ENCODE measurements at places on chromosomes 1 and 21. TPM values are rescaled to one million over a fixed set of nuclear protein-coding genes. Genes with fewer than 3 reads are reported as not detected.

GRCh38 chr1:178868706-178869105, 2.2 kb downstream of the ANGPTL1 start:
- DNase-seq = no peak

WNT3A gene
- not detected for total RNA-seq

DNA sequence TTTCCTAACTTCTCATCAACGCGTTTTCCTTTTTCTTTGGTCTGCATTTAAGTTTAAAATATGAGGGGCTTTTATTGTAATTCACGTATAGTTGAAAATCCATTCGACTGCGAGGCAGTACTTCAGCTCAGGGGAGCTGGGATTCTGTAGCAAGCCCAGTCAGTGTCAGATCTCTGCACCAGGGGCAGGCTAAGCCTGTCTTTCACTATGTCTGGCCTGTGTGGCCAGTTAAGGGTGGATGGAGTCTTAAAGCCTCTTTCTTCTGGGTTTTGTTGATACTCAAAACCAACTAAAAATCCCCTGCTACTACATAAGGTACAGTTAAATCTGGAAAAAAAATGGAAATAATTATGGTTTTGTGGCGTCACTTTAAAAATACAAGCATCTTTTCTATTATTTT, 124.7 kb downstream of the TYW3 start:
- no peak for DNase-seq

DNA sequence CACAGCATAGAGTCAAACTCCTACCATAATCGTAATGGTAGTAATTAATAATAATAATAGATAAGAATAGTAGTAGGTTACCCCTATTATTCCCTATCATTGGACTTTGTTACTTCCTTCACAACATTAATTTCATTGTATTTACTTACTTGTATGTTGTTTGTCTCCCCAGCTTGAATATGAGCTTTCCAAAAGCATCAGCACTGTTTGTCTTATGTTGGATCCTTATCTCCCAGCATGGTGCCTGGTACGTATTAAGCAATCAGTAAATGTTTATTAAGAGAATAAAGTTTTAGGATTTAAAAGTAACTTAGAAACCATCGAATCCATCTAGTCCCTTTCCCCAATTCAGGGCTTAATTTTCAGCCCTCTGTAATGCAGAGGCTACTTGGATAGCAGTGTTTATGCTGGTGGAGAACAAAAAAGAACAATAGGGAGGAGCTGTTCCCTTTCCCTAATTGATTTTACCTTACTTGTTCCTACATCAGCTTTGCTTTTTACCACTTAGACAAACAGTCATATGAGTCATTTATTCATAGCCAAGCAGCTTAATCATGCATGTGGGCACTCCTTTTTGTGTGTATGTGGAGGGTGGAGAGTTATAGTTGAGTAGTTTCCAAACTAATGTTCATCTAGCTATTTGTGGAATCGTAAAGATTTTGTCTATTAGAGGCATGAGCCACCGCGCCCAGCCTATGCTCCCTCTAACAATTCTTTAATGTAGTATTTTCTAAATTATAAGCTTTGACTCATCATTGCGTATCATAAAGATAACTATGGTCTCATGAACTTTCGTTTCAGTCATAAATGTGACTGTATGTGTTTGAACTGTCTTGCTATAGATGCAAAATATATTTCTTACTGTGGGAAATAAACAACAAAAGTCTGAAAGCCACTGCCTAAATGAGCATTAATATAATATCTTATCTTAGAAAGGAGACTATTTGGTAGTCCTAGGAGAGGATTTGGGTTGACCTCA, 20.9 kb upstream of the DR1 start:
- DNase-seq = peak; percentile 70

ATAD3C gene
- total RNA-seq = 0.38 TPM

TRIM17 gene
- 6.1 TPM for total RNA-seq

DNA sequence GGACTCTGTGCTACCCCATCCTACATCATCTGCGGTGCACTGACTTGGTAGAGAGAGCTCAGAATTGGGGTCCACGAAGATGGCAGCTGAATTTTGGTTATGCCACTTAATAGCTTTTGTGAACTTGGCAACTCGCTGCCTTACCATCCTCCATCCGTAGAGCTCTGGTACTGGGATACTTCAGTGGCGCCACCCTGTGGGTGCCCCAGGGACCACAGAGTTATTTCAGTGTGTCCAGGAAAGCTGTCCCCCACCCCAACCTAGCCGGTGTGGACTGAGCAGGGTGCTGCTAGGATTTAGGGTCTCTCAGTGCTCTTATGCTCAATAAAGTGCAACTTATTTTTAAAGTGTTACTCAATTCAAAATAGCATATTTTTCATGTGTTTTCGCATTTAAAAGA, 9.0 kb upstream of the USF1 start:
- no peak for DNase-seq

DNA sequence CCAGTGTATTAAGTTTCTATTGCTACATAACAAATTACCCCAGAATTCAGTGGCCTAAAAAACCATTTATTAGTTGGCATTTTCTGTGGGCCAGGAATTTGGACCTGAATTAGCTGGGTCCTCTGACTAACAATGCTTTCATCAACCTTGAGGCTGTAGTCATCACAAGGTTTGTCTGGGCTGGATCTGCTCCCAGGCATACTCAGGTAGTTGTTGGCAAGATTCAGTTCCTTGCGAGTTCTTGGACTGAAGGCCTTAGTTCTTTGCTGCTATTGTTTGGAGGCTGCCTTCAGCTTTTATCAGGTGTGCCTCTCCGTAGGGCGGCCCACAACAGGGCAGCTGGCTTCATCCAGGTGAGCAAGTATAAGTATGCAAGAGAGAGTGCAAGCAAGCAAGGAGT, 31.4 kb upstream of the DEPDC1 start:
- no peak for DNase-seq

GRCh38 chr1:118118469-118118868, 66.6 kb downstream of the SPAG17 start:
- no peak for DNase-seq

GRCh38 chr1:2448098-2448445, 28.0 kb upstream of the PLCH2 start:
- DNase-seq = no peak

DNA sequence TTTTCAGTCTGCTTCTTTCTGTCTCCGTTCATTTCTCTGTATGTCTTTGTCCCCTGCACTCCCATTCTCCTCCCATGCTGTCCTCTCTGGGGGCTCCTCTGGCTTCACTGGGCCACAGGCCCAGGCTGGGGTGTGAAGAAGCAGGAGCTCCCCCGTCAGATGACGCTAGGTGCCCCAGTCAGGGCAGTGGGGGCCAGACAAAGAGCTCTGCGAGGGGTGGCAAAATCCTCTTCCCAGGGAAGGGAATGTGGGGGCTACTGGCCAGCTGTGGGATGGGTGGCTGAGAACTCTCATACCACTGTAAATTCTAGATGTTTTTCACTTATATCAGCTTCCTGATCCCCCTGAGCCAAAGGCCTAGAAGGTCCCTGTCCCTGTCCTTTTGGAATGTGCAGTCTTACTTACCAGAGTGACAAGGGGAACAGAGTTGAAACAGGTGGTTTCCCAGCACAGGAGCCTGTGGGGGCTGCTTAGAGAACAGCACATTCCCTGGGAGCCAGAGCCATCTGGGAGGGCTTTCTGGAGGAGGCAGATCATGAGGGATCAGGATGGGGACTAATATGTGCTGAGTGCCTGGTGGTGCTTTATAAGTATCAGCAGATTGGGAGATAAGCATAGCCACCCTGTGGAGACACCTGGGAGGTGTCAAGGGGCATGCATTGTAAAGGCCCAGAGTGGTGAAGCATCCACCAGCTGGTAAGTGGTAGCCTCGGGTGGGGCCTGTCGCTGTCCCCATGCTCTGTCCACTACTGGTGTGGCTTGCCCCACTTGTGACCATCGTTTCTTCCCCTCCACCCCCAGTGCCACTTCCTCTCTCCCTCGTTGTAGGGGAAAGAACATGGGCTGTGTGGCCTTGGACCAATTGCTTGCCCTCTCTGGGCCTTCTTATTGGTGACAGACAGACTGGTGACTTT, 10.1 kb upstream of the PADI1 start:
- DNase-seq = no peak

TAF13 gene
- total RNA-seq = 41.4 TPM

DNA sequence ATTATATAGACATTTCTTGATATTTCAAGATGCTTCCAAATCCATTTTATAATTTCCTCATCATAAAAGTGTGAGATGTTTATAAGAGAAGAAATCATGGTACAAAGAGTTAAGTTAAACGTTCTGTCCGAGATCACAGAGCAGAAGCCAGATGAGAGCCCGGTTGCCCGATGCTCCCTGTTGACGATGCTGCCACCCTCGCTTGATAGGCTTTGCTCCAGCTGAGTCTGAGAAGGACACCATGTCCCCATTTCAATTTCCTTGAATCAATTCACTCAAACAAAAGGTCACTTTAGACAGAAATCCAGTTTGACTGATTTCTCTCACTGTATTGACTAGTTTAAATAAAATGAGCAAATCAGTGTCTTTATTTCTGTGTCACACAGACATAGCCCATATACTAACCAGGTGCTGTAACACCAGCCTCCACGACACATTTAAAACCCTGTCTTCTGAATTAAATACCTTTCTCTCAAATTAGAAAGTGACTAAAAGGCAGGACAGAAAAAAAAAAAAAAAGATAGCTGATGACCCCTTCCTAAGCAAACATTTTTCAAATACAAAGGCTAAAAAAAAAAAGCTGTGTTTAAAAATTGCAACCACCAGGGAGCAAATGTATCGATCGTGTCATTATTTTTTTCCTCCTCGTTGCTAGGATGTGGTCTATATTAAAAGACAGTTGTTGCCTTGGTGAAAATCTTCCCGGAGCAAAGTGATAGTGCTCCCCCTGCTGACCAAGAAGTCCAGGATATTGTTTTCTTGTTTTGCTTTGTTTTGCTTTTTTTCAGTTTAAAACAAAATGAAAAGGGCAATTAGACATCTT, 35.2 kb downstream of the DNASE2B start:
- DNase-seq = peak; percentile 31

DNA sequence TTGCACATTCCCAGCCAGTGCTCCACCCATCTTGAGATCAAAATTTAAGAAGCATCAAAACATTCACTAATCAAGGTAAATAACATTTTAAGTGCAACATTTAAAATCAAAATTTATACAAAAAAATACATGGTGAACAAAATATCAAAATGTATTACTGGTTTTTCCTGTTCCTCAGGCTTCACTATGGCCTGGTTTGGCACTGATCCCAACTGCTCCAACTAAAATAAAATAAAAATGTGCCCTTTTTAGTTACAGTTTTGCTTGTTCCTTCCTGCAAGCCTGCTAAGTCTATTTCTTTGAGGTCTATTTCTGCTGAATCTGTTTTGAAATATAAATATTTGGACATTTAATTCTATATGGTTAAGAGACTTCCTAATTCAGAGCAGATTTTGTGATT, 54.9 kb downstream of the ADAMTS1 start:
- DNase-seq = no peak

- no peak for DNase-seq
Measured at GRCh38 chr21:45562402-45562801, 20.2 kb upstream of the SLC19A1 start.

GRCh38 chr1:25066731-25067517, 136.8 kb upstream of the RUNX3 start:
- no peak for DNase-seq

EXTL1 gene
- total RNA-seq = 1.3 TPM

DNA sequence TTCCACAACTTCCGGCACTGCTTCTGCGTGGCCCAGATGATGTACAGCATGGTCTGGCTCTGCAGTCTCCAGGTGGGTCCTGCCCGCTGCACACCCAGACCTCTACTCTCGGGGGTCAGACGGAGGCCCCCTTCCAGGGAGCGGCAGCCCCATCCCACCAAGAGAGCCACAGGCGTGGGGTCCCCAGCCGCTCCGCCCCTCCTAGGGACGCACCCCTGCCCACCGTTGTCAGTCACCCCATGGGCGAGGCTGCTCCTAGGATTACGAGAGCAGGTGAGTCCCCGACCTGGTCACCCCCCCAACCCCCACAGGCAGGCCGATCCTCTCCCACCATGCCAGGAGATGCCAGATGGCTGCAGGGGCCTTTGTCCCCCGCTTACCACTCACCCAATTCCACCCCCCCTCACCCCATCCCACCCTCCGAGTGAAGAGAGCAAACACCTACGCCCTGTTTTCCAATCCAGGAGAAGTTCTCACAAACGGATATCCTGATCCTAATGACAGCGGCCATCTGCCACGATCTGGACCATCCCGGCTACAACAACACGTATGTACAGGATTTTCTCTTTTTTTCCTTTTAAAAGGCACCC, 107.0 kb downstream of the PDE9A start:
- no peak for DNase-seq

DNA sequence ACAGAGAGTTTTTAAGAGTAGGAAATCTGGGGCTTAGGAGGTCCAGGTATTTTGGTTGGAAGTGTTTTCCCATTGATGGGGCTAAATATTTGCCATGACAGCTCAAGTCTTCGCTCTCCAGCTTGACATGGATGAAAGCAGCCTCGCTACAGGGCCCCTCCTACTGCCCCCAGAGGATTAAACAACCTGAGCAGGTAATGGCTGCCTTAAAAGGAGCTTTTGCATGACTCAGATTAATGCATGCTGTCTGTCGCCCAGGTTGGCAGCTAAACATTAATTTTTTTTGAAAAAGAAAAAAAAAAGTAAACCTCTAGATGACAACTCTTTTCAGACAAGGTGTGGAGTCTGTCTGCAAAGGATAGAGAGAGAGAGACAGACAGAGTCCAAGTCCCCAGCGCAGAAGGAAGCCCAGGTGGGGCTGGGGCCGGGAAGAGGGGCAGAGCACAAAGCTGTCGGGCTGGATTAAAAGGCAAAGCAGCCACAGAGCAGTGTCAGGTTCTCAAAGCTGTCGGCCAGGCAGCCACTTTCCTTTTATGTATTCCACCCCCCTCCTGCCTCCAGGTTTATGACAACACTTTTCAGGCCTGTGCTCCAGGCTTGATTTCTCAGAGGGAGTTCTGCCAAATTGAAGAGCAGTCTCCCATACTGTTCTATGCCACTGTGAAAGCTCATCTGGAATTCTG, 127.9 kb downstream of the CLIC6 start:
- DNase-seq = no peak

Measured in kidney epithelial cell (primary cell).